ENCODE measurements at places on chromosomes 2 and 18.

- no peak for DNase-seq
These were observed 41.6 kb downstream of the LRRC30 start for GRCh38 chr18:7272311-7273049.

DNA sequence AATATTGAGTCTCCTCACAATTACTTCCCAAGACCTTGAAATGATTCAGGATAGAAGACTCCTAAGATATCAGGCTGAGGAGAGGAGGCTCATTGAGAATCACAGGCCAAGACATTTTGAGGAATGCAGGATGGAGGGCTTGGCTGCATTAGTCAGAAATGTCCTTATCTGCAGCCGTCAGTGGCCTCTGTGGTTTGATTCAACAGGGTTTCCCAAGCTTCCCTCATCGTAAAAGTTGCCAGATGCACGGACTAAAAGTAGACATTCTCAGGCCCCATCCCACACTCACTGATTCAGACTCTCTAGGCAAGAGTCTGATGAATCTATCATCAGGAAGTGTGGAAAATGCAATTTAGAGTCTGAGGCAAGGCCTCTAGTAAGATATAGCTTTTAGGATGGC, 34.0 kb upstream of the TMEM178A start:
- no peak for DNase-seq

DNA sequence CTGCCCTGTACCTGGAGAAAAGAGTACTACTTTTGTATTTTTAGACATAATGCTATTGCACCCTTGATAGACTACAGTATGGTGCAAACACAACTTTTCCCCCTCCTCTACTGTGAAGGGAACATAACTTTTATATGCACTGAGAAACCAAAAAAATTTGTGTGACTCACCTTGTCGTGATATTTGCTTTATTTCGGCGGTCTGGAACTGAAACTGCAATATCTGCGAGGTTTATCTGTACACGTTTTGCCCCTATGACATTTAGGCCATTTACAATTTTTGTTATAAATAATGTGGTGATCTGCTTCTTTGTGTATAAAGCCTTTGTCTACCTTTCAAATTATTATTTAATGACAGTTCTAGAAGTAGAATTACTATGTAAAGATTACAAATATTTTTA, 34.4 kb upstream of the AAK1 start:
- no peak for DNase-seq

- no peak for DNase-seq
These were observed 65.8 kb upstream of the SALL3 start for GRCh38 chr18:78913830-78914231.

DNA sequence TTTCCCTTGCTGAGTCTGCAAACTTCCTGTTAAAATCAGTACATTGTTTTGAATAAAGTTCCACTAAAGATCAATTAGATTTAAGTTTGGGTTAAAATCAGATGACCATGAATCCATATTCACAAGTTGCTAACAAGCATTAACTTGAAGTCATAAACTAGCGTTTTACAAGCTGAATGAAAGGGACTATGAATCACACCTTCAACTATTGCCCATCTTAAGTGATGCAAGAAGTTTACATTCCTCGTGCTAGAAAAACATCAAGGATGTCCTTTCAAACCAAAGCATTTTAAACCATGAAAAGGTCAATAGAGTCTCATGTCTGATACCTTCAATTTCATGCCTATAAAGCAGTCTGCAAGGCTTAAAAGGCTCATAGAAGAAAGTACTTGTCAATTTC, 257.2 kb upstream of the SYT4 start:
- no peak for DNase-seq

DNA sequence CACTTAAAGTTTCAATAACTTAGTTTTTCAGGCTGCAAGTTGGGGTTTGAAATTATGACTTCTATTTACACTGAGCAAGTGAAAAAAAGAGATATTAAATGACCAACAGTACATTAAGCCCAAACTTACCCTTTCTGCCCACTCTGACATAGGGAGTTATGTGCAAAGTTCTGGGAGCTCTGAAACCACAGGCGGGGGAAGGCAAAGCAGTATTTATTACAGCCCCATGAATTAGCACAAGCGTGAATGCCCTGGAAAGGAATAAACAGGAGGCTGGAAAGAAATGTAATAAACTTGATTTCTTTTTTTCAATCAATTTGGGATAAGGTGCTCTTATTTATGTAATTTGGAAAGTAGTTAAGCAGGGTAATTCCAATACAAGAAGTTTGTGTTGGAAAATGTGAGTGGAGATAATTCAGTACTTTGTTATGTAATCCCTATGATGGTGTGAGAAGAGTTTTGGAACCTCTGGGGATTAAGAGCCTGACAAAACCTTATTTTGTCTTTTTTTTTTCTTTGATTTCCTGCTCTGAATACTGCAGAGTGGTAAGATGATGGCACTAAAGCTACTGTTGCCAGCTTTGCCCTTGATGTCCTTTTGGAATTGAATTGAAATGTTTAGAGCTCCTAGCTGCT, 351.5 kb downstream of the ARHGAP15 start:
- no peak for DNase-seq

DNA sequence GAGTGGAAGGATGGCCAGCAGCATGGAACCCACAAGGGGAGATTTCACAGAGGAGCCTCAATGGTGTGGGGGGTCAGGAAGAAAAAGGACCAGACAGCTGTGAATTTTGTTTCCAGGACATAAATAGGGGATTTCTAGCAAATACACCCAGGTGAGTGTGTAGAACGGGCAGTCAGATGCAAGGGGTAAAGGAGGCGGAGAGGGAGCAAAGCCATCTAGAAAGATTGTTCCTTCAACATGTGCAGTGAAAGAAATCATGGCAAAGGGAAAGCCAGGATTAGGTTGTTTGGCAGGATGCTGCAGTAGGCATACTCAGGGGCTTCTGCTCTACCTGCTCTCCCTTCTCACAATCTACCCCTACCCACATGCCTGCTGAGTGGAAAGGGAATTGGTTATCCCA, 119.4 kb upstream of the EPC2 start:
- no peak for DNase-seq

DNA sequence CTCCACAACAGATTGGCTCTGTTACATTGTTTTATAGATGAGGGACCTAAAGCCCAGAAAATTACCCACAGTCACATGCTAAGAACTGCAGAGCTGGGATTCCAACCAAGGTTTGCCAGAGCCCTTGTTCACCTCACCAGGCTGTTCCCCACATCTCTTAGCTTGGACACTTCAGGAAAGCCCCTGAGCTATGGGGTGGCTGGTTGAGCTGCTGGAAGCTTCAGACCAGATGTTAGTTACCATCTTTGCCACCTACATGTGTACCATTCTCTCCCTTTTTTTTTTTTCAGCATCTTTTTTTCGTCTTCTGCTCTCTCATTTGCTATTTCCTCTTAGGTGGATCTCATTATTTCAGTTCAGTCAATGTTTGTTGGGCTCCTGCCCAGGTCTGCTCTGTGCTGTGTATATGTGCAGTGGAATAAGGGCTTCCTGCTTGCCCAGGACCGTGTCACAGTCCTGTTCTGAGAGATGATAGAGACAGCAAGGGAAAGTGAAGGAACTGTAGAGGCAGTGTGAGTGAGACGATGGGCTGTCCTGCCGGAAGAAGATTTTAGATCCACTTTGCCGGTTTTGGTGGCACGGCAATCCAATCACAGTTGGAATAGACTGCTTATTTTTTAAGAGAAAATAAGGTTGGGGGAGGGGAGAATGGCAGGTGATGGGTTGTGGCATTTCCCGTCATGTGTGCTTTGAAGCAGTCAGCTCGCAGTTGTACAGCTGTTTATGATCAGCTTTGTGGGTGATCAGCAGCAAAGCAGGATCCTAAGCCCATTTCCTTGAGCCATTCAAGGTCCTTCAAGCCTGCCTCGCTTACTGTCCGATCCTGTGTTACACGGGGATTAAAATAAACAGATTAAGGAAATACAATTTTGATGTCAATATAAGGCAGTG, 152.6 kb downstream of the RTN4 start:
- no peak for DNase-seq

- no peak for DNase-seq
These were observed 100.8 kb downstream of the EPC2 start for GRCh38 chr2:148745151-148745851.

DNA sequence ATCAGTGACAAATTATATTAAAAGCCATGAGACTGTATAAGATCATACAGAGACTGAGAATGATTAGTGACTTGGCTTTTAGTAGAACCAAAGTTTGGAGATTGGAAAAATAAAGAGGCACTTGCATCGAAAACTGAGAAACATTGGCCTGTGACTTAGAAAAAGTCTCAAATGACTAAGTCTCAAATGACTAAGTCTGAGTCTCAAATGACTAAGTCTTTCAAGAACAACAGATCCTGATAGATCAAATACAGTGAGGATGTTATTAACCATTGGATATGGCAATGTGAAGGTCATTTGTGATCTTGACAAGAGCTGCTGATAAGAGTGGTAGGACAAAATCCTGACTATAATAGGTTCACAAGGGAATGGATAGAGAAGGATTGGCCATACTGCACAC, 135.5 kb upstream of the FANCL start:
- DNase-seq: no peak

GRCh38 chr18:80227472-80227871, 19.8 kb downstream of the PARD6G start:
- no peak for DNase-seq

GRCh38 chr2:71190656-71191569, 36.0 kb downstream of the PAIP2B start:
- no peak for DNase-seq

GRCh38 chr2:196066291-196067087, 2.1 kb downstream of the DNAH7 start:
- no peak for DNase-seq

DNA sequence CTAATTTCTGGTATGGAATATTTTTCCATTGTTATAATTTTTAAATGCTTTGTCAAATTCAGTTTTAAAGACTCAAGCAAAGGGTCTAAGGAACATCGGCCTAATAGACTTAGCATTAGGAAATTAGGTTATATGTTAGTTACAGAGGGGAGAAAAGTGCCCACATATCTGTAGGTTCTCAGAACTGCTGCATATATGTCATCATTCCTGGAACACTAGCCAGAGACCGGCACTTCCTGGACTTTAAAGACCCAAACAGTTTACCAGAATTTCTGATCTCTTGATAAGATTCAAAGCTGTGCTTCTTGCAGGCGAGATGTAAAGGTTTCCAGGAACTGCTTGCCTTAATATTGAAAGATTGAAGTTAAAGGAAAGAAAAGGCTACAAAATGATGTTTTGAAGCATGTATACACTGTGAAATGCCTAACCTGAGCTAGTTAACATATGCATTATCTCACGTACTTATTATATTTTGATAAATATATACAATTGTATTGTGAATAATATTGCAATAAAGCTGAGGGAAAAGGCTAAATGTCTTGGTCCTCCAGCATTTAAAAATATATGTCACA, 993.6 kb downstream of the LRP1B start:
- no peak for DNase-seq

DNA sequence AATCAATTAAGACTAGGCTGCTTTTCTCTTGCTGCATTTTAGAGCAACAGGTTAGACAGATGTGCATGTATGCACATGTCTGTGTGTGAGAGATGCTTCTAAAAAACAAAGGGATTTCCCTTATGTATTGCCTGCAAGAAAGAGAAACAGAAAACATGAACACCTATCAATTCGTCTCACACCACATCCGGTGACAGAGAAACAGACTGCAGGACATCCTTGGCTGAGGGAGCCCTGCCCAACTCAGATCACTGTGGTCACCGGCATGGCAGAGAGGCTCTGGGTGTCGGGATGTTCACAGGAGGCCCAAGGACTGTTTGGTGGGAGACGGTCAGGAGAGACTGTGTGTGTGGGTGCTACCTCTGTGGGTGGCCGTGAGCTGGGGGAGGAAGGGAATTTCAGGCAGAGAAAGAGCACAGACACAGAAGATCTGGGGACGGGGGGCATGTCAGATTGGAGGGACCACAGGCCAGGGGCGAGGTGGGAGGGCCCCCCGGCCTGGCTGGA, 24.9 kb downstream of the FHL2 start:
- peak; percentile 18 for DNase-seq

- DNase-seq: no peak
These were observed 371.7 kb upstream of the CELF4 start for GRCh38 chr18:37937287-37937686.

GRCh38 chr2:232674491-232674890, 22.6 kb upstream of the GIGYF2 start:
- DNase-seq: no peak

DNA sequence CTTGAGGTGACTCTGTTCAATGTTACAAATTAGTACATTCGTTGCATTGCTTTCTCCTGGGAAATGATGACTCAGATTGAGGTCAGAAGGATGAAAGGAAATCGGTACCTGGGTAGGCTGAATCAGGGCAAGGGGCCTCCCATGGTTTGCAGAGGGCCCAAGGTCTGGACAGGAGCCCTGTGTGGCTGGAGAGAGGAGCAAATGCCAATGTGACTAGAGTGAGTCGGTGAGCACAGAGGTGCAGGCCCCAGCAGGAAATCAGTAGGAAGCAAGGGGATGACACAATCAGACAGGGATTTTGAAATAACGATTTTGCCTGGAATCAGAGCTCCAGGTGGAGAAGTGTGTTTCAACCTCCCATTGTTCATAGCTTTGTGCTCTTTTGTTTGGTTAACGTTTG, 118.9 kb downstream of the CCDC102B start:
- DNase-seq: no peak

GRCh38 chr2:213285404-213285803, 1.1 kb downstream of the SPAG16 start:
- DNase-seq: no peak

DNA sequence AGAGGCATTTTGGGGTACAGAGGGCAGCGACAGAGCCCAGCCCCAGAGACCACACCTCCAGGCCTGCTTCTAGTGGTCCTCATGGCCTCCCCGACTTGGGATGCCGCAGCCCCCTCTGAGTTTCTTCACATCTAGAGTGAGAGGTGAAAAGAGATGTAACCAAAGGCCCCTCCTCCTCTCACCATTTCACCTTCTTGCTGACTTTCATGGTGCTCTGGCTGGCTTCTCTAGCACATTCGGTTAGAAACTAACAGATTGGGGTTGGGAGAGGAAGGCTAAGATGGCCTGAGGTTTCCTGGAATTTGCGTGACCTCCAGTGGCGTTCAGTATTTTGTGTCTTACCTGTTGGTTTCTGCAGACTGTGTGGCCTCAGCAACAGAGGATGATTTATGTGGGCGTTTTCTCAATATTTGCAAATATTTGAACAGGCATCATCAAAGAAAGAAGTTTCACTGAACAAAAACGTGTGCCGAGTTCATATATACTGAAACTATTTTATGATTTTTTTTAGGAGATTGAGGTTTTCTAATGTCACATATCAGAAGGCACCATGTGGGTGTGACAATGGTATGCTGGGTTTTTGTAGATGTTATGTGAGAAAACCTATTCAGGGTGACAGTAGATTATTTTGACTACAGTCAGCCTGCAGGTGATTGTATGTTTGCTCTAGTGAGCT, 69.9 kb upstream of the BCL2L11 start:
- no peak for DNase-seq

GRCh38 chr18:75231053-75231406, 20.4 kb downstream of the TSHZ1 start:
- DNase-seq: no peak

GRCh38 chr18:69871363-69871762, 76.3 kb downstream of the CD226 start:
- DNase-seq: no peak
